ENCODE measurements at places on chromosomes 3 and 15. TPM values are rescaled to one million over a fixed set of nuclear protein-coding genes. Genes with fewer than 3 reads are reported as not detected.

Gene ITIH1
- not detected for total RNA-seq

Gene GABRR3
- not detected for total RNA-seq

DNA sequence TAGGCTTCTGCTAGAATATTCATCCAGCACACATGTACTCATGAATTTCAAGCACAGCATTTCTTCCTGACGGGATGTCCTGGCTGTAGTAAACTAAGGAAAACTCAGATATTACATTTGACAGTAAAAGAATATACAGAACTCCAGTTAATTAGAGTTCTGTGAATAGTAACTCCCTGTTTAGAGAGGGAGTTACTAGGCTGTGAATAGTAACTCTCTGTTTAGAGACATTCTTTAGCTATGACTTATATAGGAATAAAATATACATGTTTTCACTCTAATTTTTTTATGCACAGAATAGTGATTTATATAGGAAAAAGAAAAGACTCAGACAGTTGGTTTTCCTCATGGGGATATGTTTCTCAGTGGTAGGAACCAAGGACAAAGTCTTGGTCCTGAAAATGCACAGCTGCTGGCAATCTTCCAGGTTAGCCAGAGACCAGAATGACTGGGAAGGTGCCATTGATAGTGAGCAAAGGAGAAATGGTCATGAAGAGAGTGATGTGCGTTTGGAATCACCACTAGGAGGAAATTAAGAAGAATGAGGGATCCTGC lies 480.7 kb upstream of the THBS1 start:
- no peak for DNase-seq

DNA sequence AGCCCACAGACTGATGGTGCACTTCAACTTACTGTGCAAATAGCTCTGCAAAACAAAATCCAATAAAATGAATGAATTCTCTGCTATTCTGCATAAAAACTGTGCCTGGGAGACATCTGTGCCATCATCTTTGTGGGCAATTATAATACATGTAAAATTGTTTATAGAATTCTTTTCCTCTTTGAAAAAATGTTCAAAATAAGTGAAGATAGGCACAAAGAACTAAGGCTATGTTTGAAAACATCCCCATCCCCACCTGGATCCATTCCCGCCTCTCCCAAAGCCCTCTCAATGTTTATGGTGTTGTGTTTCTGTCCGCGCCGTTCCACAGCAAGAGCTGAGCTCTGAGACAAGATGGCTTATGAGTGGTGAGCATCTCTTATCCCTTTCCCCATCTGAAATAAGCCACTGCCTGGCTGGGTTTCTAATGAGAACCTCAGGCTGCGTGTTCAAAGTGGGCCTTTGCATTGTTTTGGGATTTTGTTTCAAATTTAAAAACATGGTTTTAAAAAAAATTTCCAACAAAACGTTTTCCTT lies 22.4 kb upstream of the SNRPA1 start:
- DNase-seq: no peak

DNA sequence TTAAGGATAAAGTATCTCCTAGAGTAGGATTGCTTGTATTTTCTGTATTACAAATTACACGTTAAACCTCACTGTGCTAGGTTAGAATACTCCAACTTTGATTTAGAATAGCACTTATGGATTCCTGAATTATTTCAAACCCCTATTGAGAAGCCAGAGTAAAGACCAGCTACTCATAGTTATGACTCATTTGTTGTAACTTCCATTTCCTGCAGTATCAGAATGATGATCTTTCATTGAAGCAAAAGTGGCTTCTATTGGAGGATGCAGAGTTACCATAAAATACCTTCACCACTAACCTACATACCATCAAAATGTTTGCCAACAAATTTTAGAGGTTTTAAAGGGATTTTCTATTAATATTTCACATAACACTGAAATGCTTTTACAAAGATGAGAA lies 1322.7 kb upstream of the ALCAM start:
- no peak for DNase-seq

- no peak for DNase-seq
These were observed 517.0 kb upstream of the NAALADL2 start for GRCh38 chr3:174342171-174342570.

DNA sequence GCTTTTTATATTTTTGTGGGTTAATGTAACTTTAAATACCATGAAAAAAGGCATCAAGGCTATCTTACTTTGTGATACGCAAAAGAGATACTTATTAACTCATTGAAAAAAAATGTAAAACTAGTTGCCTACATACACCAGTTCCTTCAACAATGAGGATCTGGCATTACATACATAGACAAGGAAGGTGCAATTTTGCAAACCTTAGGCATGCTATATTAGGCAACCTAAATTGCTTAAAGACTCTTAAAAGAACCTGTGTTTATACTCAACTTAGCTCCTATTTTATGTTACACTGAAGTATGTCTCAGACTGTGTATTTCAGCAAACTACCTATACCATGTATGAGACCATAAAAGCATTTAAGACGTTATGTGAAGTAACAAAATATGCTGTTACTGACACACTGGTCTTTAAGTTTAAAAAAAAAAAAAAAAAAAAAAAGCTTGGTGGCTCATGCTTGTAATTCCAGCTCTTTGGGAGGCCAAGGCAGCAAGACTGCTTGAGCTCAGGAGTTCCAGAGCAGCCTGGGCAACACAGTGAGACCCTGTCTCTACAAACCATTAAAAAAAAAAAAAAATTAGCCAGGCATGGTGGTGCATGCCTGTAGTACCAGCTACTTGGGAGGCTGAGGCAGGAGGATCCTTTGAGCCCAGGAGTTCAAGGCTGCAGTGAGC lies 9.1 kb downstream of the TASOR start:
- no peak for DNase-seq

DNA sequence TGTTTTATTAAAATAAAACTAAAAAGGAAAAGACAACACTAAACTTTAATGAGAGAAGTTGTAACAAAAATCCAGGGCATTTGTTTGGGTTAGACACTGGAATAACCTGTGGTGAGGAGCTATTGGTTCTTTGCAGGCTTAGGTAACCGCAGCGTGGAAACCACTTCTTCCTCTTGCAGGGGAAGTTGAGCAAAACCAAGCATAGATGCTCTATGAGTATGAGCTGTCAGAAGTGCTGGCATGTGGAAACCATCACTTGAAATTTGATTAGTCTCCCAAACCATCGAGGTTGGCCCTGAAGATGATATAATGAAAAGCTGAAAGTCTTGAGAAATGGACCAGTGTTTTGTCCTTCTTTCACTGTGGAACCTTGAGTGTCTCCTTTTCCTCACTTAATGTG lies 127.1 kb upstream of the RBMS3 start:
- no peak for DNase-seq

- DNase-seq: no peak
These were observed 516.7 kb upstream of the CFAP20DC start for GRCh38 chr3:59566481-59566975.

GRCh38 chr3:70085613-70086012 lies 86.1 kb downstream of the SAMMSON start:
- DNase-seq: no peak

GRCh38 chr3:9994086-9994844 lies 7.6 kb upstream of the EMC3 start:
- no peak for DNase-seq

GRCh38 chr3:57709031-57709430 lies 16.2 kb upstream of the DENND6A start:
- DNase-seq: no peak

DNA sequence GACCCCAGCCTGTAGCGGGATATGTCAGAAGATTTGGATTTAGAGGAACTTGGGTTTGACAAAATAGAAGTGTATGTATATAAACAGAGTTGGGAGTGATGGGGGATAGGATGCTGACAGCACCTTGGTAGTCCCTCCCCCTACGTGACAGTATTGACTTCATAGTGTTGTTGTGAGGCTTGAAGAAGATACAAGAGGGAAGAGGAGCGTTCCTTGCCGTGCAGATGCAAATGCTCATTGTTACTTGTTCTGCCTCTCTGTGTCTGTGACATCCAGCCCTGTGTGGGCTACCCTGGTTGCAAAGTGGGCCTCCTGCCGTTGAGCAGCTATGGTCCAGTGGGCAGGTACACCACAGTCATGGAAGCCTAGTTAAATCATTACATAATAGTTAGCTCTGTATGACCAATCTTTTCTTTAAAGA lies 45.0 kb downstream of the SMAD3 start:
- no peak for DNase-seq

- DNase-seq: no peak
These were observed 111.0 kb upstream of the RAP2B start for GRCh38 chr3:153050978-153051377.

- no peak for DNase-seq
These were observed 248.4 kb downstream of the MYRIP start for GRCh38 chr3:40057786-40058185.

- DNase-seq: no peak
These were observed 216.5 kb downstream of the ZNF385D start for GRCh38 chr3:21534462-21534861.

DNA sequence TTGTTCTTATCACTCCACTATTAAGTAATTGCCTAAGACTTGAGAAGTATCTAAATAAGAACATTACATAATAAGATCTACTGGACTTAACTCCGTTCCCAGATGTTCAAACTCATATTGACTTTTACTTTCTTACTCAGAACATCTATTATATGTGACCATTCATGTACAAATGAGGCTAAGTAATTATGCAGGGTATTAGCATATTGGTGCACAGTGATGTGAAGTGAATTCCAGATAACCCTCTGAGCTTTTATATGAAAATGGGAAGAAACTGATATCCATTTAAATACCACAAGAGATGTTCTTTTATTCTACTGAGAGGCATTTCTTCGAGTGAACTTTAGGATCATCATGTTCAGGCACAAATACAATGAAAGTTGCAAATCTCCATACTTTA lies 135.7 kb downstream of the ZPLD1 start:
- no peak for DNase-seq

- no peak for DNase-seq
These were observed 47.5 kb upstream of the TRIM42 start for GRCh38 chr3:140630366-140630765.

Measured in lower lobe of right lung (tissue), 2 donors.